ENCODE measurements at places on chromosomes 3 and 15.
A peak's percentile ranks its signal among the peaks of the same experiment; 100 is the strongest.

GRCh38 chr15:45714590-45715488 is 80.0 kb downstream of the SQOR start:
- DNase-seq, result peak; percentile 46

- no peak for DNase-seq
These were observed 39.1 kb downstream of the MAGI1 start for GRCh38 chr3:65999606-66000005.

DNA sequence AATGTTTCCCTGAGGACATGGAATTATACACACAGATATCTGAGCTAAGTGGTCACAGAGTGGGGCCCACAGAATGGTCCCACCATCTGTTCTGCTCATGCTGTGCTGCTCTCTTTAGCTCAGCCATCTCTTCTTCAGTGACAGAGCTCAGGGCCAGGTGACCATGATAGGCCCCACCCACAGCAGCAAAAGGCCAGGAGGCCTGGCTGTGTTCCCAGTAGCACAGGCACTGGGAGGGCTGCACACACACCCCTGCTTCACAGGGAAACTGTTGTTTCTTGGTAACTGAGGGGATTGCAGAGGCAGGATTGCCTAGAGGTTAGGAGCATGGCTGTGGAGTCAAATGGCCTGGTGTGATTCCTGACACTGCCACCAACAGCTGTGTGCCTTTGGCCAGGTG is 4.8 kb upstream of the FBXW12 start:
- DNase-seq, result no peak

DNA sequence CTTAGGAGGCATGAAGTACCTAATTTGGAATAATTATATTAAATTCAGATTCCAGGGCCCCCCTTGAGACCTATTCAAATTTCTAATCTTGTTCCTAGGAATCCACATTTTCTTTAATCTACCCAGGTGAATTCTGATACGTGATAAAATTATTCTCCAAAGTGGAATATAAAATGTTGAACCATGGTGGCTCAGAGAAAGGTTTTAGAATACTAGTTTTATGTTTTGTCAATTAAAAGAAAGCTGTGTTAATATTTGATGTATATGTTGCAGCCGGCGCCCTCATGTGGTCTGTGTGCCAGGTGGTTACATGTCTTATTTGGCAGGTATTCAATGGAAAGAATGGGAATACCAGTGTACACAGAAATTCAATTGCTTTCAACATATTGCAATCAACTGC is 321.8 kb downstream of the FEZF2 start:
- DNase-seq, result peak; percentile 13

- no peak for DNase-seq
These were observed 89.5 kb upstream of the MANF start for GRCh38 chr3:51295625-51296024.

Measured in heart right ventricle (tissue), 16 donors.